ENCODE measurements at places on chromosomes 13 and 19.

DNA sequence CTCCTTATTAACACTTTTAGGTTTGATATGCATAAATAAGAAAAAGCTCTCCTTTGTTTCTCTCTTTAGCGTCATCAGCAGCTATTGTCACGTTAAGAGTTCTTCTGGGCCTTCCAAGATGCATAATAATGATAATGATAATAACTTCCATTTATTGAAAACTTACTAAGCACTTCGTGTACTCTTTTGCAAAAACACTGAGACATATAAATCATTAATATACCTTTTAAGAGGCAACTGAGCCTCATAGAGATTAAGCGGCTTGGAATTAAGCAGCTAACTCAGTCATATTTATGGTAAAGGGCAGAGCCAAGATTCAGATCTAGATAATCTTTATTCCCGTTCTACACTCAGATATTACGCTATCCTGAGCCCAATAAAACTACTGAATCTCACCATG, 1105.1 kb downstream of the OLFM4 start:
- DNase-seq, result no peak

DNA sequence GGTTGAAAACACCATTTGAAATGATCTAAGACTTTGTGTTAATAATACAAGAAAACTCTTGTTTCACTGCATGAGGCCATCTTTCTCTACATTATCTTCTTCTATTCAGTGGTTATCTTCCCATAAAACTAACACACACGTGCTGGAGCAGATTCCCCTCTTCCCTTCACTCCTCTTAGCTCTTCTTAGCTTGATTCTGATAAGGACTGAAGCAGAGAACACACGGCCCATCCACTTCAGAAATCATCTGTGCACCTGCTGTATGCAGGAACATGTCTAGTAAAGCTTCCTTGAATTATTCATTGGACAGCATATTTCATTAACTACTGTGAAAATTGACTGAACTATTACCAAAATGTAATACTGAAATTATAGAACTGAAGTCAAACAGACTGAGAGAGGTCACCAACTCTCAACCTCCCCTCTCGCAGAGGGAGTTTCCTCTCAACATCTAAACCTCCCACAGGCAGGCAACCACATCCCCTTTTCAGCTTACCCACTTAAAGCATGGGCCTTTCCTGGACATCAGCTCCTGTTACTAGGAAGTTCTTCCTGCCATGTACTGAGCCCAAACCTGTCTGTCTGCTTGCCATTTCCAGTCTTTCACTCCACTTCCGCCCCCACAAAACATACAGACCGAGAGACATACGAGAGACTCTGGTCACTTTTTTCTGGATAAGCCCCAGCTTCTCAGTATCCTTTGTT, 113.9 kb downstream of the CRYL1 start:
- DNase-seq, result peak; percentile 36

- no peak for DNase-seq
Observed at GRCh38 chr13:34167347-34167746, 349.4 kb downstream of the RFC3 start.

GRCh38 chr19:38730731-38731589, 13.3 kb downstream of the CAPN12 start:
- no peak for DNase-seq

GRCh38 chr13:88461272-88462009, 790.3 kb downstream of the SLITRK5 start:
- DNase-seq, result no peak

- no peak for DNase-seq
Observed at GRCh38 chr19:1836458-1837221, 11.6 kb downstream of the REXO1 start.

DNA sequence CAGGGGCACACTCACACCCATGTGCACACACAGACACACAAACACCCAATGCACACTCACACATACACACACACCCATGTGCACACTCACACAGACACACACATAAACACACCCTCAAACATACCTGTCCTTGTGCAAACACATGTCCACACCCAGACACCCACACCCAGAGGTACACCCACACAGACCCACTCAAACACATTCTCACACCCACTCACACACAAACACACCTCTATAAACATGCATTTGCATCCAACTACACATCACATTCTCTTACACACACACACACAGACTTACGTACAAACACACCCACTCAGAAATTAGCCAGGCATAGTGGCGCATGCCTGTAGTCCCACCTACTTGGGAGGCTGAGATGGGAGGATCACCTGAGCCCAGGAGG, 31.4 kb downstream of the FBN3 start:
- no peak for DNase-seq

DNA sequence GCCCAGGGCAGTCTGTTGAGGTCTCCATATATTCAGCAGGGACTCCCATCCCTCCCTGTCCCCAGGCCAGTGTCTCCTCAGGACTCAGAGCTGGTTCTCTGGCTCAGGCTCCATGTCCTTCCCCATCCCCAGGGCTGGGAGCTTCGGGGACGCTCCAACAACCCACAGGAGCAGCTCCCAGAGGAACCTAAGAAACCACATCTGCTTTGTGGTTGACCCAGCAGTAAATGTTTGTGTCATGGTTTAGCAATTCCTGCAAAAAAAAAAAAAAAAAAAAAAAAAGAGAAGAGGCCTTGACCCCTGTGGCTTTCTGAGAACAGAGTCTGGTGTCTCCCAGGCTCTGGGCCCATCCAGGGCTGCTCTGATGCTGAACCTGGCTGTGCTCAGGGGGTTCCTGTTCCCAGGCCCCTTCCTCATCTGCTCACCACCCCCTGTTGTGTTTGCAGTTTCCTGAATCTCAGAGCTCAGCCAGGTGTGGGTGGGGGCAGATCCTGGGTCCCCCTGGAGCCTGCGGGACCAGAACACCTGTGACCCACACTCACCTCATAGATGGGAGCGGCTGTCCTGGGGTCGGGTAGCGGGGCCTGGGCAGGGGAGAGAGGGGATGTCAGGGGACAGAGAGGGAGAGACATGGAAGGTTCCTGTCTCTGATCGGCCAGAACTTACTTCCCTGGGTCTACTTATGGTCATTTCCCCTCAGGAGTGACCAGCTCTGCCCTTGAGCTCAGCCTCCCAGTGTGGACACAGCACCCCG, 25.2 kb upstream of the CEACAM1 start:
- DNase-seq, result no peak

DNA sequence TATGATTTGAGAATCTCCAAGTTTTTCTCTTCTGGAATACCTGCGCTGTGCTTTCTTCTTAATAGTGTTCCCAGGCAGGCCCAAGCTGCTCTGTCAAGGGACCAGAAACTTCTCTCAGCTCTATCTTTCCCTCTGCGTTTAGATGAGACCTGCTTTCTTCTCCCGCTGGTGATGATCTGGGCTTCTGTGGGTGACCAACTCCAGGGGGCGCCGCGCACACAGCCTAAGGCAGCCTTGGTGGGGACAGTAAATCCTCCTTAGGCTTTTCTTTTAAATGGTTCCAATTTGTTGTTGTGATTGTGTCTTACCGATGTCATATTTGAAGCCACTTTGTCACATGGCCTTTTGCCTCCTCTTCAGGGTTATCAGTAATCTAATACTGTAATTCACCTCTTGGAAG, 439.4 kb upstream of the KLF12 start:
- DNase-seq, result no peak

GRCh38 chr19:4567584-4568071, 8.1 kb upstream of the SEMA6B start:
- peak; percentile 60 for DNase-seq

GRCh38 chr19:6212403-6213265, 67.1 kb downstream of the MLLT1 start:
- no peak for DNase-seq
